ENCODE measurements at places on chromosomes 5 and 9.

DNA sequence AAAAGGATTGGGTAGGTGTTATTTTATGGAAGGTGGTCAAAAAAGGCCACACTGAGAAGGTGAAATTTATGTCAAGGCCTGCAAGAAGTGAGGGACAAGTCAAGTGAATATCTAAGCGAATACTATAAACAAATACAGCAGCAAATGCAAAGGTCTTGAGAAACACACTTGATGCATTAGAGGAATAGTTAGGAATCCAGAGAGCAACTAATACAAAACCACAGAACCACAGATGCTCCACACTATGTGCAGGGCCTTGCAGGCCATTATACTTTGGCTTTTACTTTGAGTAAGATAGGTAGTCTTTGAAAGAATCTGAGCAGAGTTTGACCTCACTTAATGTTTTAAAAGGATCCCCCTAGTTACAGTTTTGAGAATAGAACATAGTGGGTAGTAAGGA is 4.6 kb downstream of the ZNF622 start:
- DNase-seq, result no peak

- no peak for DNase-seq
Measured at GRCh38 chr9:118104363-118104762, 400.2 kb downstream of the TLR4 start.

DNA sequence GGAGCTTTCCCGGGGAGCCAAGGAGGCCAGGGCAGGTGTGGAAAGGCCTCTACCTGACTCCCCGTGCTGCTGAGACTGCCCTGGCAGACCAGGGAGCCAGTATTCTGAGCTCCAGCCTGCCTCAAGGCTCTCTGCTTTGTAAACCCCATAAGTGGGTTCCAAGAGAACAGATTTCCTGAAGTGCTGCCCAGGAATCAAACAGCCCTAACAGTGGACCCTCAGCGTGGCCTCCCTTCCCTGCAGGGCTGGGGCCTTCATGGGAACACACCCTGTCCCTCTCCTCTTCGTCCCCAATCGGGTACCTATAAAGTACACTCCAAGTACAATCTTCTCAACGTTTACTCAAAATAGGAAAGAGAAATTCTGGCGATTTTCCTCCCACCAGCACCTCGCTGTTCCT is 252.5 kb downstream of the FSTL4 start:
- DNase-seq, result no peak

- DNase-seq, result no peak
Measured at GRCh38 chr5:137144656-137145055, 354.5 kb downstream of the SPOCK1 start.

DNA sequence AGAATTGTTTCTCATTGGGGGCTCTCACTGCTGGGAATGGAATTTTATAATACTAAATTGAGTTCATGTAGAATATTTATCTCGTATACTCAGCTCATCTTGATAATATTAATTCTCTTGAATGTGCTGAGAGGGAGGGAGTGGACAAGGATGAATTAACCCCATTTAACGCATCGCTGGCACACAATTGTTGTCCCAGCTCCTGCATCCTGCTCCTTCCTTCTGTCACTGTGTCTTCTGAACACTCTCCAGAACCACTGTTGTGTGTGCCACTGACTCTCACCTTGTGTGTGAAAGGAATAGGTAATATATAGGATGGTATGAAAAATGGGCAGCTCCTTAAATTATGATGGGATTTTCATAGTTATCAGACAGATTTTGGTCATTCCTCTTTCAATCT is 267.3 kb downstream of the MTRR start:
- DNase-seq, result no peak

DNA sequence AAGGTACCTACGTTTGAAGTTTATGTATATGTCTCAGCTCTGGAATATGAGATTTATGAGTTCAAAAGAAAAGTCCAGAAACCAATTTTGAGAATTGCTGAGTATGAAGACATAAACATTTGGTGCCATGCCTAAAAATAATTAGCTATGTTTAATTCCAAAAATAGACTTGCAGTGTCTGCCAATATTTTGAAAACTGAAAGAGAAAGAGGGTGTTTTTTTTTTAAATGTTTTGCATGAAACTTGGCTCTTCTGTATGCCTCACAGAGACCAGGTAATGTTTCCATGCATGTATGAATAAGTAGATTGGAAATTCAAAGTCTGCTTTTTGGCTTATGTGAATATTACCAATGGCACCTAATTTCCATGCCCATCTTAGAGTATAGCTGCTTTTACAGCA is 634.4 kb upstream of the C9orf72 start:
- peak; percentile 36 for DNase-seq

- no peak for DNase-seq
Measured at GRCh38 chr9:14520341-14520740, 172.9 kb downstream of the ZDHHC21 start.

DNA sequence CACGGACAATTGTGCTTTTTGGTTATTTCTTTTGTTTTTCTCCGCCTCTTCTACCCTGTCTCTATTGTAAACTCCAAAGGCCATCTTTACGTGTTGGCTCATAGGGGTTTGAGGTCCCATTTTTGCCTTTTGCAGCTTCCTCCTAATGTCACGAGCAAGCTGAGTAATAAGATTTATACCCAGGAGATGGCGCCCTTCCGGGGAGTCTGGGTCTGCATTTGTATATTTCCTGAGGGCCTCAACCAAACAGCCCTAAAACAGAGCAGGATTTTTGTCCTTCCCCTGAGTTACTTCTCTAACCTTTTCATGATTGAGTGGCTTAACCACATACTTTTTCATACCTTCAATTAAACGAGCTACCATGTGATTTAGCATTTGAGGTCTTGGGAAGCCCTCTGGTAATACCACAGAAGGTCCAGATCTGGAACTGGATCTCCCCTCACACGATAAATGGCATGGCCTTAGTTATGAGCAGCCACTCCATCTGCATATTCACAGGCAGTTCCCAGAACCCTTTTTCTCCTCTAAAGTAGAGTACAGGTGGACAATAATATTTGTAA is 11.2 kb upstream of the CFAP95 start:
- no peak for DNase-seq

- DNase-seq, result no peak
Measured at GRCh38 chr9:119272500-119273211, 96.6 kb downstream of the BRINP1 start.

GRCh38 chr5:154370119-154370518 is 75.7 kb upstream of the SAP30L start:
- no peak for DNase-seq

DNA sequence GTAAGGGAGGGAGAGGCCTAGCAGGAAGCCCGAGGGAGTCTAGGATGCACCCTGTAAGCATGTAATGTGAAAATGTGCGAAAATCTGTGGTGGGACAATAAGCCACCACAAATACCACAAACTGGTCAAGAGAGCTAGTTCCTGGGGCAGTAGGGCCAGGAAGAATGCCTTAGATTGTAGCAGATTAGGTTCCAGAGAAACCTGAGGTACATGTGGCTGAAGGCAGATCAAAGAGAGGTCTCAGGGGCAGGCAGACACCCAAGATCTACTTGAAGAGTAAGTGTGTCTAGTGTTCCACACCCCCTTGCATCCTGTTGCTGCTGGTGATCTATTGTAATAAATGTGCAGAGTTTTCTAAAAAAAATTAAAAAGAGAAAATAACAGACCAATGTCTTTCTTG is 1677.3 kb upstream of the CDH6 start:
- no peak for DNase-seq

DNA sequence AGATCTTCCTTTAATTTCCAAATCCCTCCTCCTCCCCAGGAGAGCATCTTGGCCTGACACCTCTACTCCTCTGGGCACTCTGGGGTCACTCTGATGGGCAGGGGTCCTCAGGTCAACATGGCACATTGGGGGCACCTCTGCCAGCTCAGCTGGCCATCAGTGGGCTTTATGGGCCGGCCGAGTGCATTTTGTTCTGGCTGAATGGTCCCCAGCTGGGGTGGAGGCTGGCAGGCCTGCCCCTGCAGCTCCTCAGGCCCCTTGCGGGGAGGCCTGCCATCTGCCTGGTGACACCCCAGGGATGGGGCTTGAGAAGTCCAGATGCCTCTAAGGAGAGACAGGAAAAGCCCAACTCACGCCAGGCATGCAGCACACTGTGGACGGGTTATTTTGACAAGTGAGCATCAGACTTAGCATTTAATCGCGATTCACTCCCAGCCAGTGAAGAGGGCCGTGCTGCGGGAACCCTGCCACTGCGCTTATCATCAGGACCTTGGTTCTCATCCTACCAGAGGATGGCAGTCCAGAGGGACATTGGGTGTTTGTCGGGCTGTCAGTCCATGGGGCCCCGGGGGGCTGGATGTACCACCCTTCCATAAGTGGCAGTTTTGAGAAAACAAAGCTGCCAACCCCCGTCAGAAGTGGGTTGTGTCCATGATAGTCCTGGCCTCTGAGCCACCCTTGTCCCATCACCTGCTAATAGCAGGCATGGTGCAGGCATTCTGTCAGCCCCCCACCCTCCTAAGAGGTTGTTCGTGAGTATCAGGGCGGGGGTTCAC is 21.7 kb downstream of the PHF2 start:
- DNase-seq, result no peak

- DNase-seq, result no peak
Measured at GRCh38 chr5:39424736-39425637, at the start of gene DAB2. Gene DAB2, minus strand, starts transcription at chr5:39424980. Its CDS starts 30,660 bp downstream, at chr5:39394320.

DNA sequence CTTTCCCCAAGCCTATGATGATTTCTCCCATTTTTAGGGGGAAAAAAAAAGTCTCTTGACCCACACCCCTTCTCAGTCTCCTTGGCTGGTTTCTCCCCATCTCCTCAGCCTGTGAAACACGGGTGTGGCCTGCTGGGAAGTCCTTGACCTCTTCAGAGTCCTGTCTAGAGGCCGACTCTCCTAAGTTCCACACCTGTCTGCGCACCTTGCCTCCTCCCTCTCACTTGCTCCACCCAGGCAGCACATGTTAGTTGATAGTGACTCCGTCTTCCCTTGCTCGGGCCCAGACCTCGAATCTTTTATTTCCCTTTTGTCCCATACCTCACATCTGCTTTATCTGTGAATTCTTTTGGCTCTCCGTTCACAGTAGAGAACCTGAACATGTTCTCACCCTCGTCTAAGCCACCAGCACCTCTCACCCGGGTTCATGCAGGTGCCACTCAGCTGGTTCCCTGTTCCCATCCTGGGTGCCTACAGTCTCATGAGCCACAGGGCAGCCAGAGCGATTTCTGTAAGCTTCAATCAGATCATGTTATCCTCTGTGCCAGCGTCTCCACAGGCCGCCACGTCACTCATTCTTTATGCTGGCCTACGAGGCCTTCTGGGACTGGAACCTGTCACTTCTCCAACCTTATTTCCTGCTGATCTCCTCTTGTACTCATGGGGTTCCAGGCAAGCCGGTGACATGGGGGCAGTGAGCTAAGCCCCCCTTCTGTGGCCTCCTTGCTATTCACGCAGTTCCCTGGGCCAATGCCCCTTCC is 51.7 kb upstream of the LRRTM2 start:
- DNase-seq, result no peak

- DNase-seq, result no peak
Measured at GRCh38 chr5:160427607-160428006, 6.0 kb downstream of the PTTG1 start.

- no peak for DNase-seq
Measured at GRCh38 chr5:121870489-121870888, 18.8 kb downstream of the FTMT start.

- no peak for DNase-seq
Measured at GRCh38 chr5:54738118-54738972, 220.8 kb downstream of the SNX18 start.

DNA sequence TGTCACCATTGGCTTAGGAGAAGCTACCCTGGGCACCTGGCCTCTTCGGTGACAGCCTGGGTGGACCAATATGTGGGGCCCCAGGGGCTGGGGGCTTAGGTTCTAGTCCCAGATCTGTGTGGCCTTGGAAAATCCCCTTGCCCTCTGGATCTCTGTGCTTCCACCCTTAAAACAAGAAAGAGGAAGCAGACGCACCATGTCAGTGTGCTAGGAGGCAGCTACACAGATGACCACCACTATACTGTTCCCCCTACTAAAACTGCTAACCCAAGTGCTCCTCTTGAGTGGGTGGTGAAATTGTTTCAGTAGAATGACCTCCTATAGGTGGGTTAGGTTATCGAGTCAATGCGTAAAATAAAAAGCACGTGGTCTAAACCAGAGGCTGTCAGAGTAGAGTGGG is 31.0 kb downstream of the AFAP1L1 start:
- DNase-seq, result no peak

GRCh38 chr5:25006237-25006636 is 361.5 kb upstream of the CDH10 start:
- no peak for DNase-seq

GRCh38 chr9:28927691-28928090 is 1354.4 kb upstream of the C9orf72 start:
- no peak for DNase-seq

DNA sequence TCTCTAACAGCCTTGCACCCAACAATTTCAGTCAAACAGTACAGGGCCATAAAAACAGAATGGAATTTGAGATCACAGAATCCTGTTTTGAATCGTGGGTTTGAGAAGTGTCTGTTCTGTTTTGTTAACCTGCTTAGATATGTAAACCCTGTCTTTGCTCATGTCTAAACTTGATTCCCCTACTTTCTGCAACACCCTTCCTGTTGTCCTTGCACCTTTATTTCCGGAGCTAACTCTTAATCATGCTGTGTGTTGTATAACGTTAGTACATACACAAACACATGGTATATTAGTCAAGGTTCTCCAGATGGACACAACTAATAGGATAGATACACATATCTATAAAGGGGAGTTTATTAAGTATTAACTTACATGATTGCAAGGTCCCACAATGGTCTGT is 2229.2 kb upstream of the C9orf72 start:
- no peak for DNase-seq

DNA sequence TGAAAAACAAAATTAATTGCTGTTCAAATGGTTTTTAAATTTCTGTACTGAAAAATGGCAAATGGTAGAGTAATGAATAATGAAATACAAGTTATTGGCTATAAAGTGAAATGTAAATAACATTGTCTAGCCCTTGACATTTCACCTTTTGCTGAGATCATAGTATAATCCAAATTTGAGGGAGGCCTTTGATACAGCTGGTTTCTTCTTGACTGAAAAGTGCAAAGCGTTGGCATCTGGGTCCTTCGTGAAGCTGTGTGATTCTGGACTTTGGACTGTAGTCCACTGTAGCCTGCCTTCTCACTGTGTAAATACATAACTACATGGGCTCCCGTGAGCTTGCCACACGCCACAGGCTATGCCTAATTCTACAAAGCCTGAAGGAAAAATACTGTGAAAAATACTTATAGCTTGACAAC is 52.3 kb downstream of the ARHGEF28 start:
- no peak for DNase-seq

- no peak for DNase-seq
Measured at GRCh38 chr5:55535199-55535905, 588 bp upstream of the PLPP1 start.

GRCh38 chr5:171783051-171783450 is 2.6 kb upstream of the SMIM23 start:
- DNase-seq, result no peak
